ENCODE measurements at places on chromosomes 1 and 21.
A peak's percentile ranks its signal among the peaks of the same experiment; 100 is the strongest.

- DNase-seq = peak; percentile 45
Measured at GRCh38 chr1:248404024-248404423, 1.2 kb downstream of the OR2T1 start.

- DNase-seq = no peak
Measured at GRCh38 chr1:94279038-94279437, 41.7 kb upstream of the ARHGAP29 start.

DNA sequence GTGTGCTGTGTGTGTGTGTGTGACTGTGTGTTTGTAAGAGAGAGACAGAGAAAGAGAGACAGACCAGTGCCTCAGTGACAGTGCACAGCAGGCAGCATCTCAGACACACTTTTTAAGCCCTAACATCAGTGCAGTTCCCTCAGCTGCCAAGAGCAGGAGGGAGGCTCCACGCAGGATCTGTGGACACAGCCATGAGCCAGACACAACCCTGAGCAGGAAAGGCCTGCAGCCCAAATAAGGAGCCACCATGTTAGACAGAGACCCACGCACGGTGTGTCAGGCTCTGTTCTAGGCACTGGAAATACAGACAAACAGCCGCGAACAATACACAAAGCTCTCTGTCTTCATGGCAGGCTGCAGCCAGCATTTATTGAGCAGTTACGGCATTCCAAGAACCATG, 445.5 kb downstream of the MATN1 start:
- DNase-seq = no peak

GRCh38 chr21:40687625-40688024, 159.3 kb downstream of the DSCAM start:
- DNase-seq = no peak

GRCh38 chr1:18569811-18570545, 60.7 kb upstream of the PAX7 start:
- DNase-seq = no peak

- no peak for DNase-seq
Measured at GRCh38 chr1:38326856-38327255, 280.3 kb upstream of the POU3F1 start.

- no peak for DNase-seq
Measured at GRCh38 chr21:38060533-38060932, 144.3 kb upstream of the KCNJ6 start.

DNA sequence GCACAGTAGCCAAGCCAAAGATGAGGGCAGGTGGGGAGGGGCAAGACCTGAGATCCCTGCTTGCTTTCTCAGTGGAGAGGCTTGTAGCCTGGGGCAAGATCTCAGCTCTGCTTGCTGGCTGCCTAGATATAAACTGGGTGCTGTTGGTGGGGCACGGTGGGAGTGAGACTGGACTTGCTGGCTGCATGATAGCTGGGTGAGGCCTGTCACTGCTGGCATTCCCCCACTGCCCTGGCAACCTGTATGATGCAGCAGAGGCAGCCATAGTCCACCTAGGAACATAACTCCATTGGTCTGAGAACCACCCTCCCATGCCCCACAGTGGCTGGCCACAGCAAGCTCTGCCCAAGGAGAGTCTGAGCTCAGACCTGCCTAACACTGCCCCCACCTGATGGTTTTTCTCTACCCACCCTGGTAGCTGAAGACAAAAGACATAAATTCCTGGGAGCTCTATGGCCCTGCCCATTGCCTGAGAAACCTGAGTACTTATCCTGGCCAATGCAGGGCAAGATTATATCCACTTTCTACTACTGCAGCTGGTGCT, 261.9 kb upstream of the DEPDC1 start:
- DNase-seq = no peak

GRCh38 chr1:50084389-50084788, 24.3 kb upstream of the ELAVL4 start:
- DNase-seq = no peak

- DNase-seq = peak; percentile 54
Measured at GRCh38 chr1:156767879-156768604, 707 bp downstream of the PRCC start.

DNA sequence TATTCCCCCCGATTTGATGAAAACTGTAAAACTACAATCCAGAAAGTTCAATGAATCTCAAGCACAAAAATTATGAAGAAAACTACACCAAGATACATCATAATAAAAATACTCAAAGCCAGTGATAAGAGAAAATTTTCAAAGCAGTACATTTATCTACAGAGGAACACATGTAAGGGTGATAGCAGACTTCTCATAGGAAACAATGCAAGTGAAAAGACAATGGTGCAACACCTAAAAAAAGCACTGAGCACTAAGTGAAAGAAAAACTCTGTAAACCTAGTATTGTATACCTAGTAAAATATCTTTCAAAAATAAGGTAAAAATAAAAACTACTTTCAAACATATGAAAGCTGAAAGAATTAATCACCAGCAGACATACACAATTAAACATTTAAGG, 76.1 kb upstream of the IRF2BP2 start:
- DNase-seq = no peak

GRCh38 chr1:23198373-23198772, 18.9 kb downstream of the HTR1D start:
- no peak for DNase-seq

DNA sequence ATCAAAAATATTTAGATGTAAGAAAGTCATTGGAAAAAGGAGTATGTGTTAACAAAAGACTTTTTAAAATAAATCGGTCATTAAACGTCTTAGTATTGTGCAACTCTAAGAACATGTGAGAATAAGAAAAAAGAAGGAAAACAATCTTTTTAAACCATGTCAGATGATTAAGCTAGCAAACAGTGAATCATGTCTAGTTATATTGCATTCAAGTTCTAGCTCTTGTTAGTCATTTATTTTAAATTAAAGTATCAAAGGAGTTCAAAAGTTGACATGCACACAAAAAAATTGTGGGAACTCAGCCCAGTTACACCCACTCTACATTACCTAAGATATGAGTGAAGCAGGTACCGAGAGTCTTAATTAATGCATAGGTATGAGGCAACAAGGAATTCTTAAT, 9.8 kb downstream of the FRRS1 start:
- no peak for DNase-seq

DNA sequence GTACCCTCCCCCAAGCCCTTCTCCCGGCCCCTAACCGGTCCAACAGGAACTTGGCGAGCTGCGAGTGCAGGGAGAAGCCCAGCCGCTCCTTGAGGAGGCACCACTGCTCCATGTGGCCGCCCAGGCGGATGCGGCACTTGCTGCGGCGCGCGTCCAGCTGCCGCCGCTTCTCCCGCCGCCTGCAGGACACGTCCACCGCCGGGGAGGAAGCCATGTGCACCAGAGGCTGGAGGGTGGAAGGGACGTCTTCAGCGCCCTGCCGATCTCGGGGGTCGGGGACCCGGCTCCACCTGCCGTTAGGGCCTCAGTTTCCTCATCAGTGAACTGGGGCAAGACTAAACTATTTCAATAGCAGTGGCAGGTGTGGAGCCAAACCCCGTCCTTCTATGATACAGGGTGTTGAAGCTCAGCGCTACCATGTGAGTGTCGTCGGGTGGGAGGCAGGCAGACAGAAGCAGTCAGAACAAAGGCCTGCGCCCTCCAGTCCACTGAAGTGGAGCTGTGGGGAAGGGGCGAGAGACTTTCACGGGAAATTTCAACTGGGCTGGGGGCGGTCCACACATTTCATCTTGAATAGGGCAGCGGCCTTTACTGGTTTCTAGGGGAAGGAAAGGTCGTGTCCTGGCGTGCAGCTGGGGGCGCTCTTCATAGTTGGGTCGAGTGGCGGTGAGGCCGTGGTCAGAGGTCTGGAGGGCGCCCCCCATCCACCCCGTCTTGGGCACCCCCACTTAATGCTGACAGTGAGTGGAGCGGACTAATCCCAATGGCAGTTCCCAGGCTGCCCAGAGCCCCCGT, 592 bp downstream of the ZNF692 start:
- peak; percentile 54 for DNase-seq

DNA sequence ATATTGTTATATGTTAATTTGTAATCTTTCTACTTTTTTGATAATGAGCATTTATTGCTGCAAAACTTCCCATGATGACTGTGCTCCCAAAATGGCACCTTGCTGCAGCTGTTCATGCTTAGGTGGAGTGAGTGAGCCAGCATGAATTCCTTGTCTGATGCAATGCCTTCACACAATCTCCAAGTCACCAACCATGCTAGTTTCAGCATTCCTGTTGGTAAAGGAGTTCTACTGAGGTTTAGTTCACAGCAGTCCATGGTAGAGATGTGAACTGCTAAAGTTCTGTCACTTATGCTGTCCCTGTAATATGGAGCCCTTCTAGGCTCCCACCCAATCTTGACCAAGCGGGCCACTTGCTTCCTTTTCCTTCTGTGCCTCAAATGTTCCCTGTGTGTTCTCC, 26.2 kb upstream of the PRKACB start:
- DNase-seq = no peak

GRCh38 chr1:226681652-226682493, 57.2 kb downstream of the ITPKB start:
- DNase-seq = no peak

GRCh38 chr1:176541663-176542062, 78.7 kb downstream of the PAPPA2 start:
- no peak for DNase-seq

GRCh38 chr1:2358072-2358471, 33.3 kb downstream of the MORN1 start:
- DNase-seq = no peak

DNA sequence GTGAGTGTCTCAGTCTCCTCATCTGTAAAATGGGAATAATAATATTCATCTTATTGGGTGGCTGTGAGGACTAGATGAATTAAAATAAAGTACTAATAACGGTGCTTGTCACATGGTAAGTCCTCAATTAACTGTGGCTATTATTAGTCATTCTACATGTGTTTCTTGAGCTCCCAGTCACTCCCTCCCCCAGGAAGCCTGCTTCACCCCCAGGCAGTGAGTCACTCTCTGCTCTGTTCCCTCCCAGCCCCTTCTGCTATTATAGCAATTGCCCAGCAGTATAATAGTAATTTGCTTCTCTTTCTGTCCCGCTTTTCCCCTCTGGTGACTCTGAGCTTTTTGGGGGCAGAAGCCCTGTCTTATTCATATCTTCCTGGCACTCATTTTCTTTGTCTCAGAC, 102.0 kb downstream of the BEND5 start:
- no peak for DNase-seq

- DNase-seq = no peak
Measured at GRCh38 chr1:39671433-39671792, 494 bp downstream of the NT5C1A start.

GRCh38 chr1:18309552-18310155, 171.1 kb upstream of the KLHDC7A start:
- no peak for DNase-seq

GRCh38 chr1:117147856-117148588, 26.5 kb upstream of the TRIM45 start:
- no peak for DNase-seq
